Diencephalon (tissue), 1 donor: ENCODE measurements at places on chromosomes 5 and 9. TPM values are rescaled to one million over a fixed set of nuclear protein-coding genes. Genes with fewer than 3 reads are reported as not detected.

INSL4 gene
- not detected for total RNA-seq

CTXN3 gene
- 8.5 TPM for total RNA-seq

CRHBP gene
- 17.8 TPM for total RNA-seq

FAM120A gene
- total RNA-seq = 75.0 TPM

FOXD4L3 gene
- 0.23 TPM for total RNA-seq

GLDC gene
- 26.3 TPM for total RNA-seq

TEX48 gene
- total RNA-seq = not detected

DOCK2 gene
- 8.1 TPM for total RNA-seq

PCDHGB5 gene
- 24.0 TPM for total RNA-seq

LURAP1L gene
- 4.6 TPM for total RNA-seq

ZNF883 gene
- 29.1 TPM for total RNA-seq

PPP1R26 gene
- total RNA-seq = 33.0 TPM

FUT7 gene
- total RNA-seq = not detected

PCDHB14 gene
- 12.7 TPM for total RNA-seq

FOXE1 gene
- not detected for total RNA-seq

ZDHHC11B gene
- total RNA-seq = 7.6 TPM

PCDHA11 gene
- total RNA-seq = 22.8 TPM

RMND5B gene
- total RNA-seq = 21.7 TPM

DAB2 gene
- 11.5 TPM for total RNA-seq

POLR3G gene
- 5.3 TPM for total RNA-seq

ANKRA2 gene
- total RNA-seq = 45.7 TPM

CXXC5 gene
- total RNA-seq = 53.5 TPM

MED7 gene
- total RNA-seq = 39.7 TPM
